Activated T-cell treated with anti-CD3 and anti-CD28 coated beads, Interleukin-2, amount 50 U/mL, for 48 hours (primary cell): ENCODE measurements at places on chromosomes 2 and 18.

DNA sequence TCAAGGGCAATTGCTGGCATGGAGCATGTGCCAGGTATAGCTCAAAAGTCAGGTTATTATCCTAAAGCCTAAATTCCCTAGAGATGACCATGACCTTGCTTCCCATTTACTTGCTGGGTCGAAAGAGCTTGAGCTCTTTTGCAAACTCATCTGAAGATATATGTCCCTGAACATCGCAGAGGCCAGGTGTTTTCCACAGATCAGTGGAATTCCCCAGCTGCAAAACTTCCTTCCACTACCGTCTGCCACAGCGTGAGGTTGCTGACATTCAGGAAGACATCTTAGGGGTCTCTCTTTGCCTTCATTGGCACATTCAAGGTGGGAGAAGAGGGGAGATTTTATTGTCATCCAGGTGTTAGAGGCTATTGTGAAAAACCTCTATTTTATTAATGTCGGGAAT, 171.0 kb downstream of the MIB1 start:
- DNase-seq: no peak

DNA sequence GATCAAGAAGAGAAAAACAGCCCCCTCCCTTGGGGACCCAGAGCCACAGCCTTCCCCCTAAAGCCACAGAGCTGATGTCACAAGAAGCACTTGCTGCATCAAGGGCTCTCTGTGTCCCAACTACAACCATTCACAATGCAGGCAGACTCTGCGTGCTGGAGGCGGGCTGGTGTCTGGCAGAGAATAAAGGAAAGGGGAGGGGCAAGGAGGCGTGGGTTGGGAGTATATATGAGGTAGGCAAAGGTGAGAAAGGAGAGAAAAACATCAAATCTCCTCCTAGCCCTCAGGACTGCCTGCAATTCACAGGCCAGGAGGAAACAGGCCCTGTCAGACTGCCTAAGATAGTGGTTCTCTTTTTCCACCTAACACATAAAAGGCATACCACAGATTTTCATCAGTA, 48.8 kb upstream of the IHH start:
- DNase-seq: peak; percentile 70

- DNase-seq: no peak
These were observed 182.1 kb downstream of the ANKRD30B start for GRCh38 chr18:14930076-14930475.

GRCh38 chr2:223779877-223780276, 57.5 kb downstream of the AP1S3 start:
- peak; percentile 49 for DNase-seq

GRCh38 chr2:136424112-136424511, 306.2 kb upstream of the CXCR4 start:
- DNase-seq: peak; percentile 26

DNA sequence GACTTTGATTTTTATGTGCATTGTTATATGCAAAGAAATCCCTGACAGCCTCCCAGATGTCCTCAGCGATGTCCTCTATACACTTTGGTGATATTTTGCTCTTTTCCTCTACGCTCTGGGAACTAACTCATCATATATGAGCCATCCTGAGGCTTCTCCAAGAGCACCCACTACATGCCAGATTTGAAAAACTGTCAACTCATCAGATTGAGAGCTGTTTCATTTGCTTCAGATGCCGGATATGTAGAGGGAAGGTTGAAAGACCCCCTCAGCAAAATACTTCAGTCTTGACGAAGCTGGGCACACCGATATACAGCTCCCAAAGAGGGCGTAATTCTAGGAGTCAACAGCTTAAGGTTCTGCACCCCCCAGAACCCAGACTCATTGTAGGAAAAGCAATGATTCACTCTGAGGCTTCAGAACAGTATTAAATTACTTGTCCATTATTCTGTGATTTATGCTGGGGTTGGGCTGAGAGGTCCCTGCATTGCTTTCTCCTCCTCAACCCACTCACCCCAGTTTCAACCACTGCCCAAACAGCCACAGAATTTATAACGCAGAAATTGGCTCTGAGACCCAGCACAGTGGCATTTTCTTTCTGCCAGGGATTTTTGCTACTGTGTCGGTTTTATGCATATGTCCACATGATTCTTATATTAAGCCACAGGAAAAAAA, 341.8 kb downstream of the ALK start:
- DNase-seq: no peak

DNA sequence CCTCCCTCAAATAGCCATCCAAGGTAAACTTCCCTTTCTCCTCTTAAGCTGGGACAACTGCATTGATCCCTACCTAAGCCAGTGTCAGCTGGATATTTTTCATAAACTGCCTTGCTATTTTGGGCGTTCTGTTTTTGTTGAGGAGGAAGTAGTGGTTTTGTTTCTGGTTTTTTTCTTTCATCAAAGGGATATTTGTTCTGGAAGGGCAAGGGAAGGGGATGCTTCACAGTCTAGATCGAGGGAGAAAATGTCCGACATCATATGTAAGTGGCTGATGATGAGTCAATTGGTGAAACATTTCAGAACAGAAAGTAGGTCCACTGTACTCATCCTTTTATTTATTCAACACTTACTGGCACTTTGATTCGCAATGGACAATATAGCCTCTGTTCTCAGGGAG, 31.0 kb downstream of the TANC1 start:
- DNase-seq: no peak

DNA sequence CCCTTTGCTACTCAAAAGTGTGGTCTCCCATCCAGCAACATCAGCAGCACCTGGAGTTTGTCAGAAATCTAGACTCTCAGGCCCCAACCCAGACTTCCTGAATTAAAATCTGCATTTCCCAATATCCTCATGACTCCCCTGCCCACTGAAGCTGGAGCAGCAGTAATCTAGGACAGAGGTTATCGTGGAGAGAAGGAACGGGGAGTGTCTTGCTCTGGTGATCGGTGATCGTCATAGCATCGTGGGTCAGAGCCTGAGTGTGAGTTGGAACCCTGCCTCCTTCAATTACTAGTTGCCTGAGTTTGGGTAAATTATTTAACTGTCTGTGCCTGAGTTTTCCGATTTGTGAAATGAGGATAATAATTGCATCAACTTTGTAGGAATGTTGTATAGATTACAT, 217.3 kb upstream of the ATP5MC3 start:
- DNase-seq: no peak

- no peak for DNase-seq
These were observed 146.5 kb downstream of the CDH2 start for GRCh38 chr18:28030458-28030857.

DNA sequence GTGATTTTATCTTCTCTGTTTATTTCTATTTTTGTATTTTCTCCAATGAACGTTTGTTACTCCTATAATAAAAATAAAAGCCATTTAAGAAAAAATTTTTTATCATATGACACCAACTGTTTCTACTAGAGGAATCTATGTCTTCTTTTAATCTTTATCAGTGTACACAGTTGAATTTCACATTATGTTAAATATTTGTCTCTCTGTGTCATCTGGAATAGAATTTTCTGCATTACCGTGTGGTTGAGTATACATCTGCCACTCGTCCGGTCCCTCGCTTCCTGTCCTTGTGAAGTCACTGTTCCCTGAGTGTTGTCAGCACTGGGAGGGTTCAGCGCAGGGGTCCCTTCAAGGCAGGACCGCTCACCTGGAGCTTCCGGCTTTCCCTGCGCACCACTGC, 99.2 kb downstream of the LDLRAD4 start:
- no peak for DNase-seq

DNA sequence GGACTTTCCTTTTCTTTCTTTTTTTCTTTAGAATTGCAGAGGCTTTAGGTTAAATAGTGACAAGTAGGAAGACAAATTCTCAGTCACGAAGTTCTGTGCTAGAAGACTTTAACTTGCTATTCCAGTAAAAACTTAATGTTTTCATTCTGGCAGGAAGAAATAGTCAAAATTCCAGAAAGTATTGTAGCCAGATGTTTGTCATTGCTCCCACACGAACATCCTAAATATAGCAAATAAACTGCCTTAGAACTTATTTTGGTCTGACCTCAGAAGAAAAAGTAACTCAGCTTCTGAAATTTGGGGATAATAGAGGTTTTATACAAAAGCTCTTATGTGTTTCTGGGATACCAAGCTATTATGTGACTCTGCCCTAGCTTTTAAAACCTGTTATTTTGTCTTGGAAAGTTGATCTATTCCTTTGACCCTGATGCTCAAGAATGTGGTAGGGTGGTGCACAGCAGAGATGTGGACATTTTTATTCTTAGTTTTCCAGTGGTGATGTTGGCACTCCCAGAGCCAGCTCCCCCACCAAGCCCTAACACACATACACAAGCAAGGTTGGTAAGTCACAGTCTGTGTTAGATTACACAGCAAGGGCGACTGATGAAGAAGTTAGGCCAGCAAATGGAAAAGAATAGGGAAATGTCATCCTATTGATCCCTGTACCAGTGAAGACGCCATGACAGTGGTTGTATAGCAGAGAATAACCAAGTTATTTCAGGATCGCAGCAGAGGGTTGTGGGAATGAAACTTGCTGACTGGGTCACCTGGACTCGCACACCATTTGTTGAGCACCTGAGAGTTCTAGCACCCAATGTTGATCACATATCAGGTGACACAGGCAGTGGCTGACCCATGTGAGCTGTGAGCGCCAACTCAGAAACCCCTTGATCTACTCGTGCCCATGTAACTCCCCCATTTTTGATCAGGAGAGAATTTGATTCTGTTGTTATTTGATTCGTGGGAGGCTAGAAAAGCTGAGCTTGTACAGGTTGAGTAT, 23.7 kb downstream of the FARP2 start:
- no peak for DNase-seq

DNA sequence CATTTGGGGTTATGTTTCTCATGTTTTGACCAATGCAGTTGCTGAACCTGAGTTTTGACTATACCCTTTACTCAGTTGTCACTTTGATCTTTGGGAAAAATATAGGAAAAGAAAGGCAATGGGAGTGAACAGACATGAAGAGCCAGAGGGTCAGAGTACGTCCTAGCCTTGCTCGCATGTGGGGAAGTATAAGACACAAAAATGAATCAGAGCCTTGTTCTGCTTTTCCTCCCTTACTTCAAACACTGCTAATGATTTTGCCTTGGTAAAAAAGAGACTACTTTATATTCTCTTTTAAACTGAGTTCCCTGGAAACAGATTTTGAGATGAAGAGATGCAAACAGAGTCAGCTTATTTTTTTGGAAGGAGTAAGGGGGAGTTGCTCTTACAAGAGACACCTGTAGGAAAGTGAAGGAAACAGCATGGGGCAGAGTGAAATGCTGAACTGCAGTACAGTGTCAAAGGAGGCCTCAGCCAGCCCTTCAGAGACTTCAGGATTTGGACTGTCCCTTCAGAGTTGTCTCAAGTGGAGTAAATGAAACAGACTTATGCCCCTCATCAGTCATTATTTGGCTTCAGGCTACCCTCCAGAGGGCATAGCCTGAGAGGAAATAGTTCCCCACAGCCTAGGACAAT, 11.1 kb upstream of the FAP start:
- DNase-seq: no peak

GRCh38 chr18:57846258-57846657, 43.1 kb upstream of the ATP8B1 start:
- no peak for DNase-seq

DNA sequence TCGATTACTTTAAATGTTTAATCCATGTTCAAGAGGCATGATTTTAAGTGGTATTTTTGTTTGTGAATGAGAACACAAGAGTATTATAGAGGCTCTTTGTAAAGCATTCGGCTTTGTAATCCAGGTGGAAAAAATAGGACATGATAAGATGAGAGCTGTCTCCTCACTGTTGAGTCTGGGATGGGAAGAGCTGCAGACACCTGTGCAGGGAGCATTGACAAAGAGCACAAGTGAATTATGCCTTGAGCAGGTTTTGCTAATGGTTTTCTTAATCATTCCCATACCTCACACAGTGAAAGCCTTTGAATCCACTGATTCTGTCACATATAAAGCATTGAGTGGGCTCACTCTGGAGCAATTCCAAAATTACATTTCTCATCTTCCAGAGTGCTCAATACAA, 9.6 kb downstream of the COL6A3 start:
- no peak for DNase-seq

GRCh38 chr2:45211636-45212035, 202.4 kb upstream of the SIX2 start:
- DNase-seq: no peak

GRCh38 chr2:189304360-189304759, 124.8 kb upstream of the COL5A2 start:
- DNase-seq: peak; percentile 49

GRCh38 chr2:201807452-201807999, 1.2 kb downstream of the CDK15 start:
- no peak for DNase-seq
